ENCODE measurements at places on chromosomes 12 and 14. TPM values are rescaled to one million over a fixed set of nuclear protein-coding genes. Genes with fewer than 3 reads are reported as not detected.

SCARB1 gene
- total RNA-seq = 3.2 TPM

ZNF385A gene
- 1.6 TPM for total RNA-seq

KRT77 gene
- not detected for total RNA-seq

GYS2 gene
- not detected for total RNA-seq

KRT2 gene
- not detected for total RNA-seq

MYO1A gene
- not detected for total RNA-seq

KLHL33 gene
- total RNA-seq = not detected

POTEM gene
- not detected for total RNA-seq

CCDC196 gene
- not detected for total RNA-seq

KRT85 gene
- not detected for total RNA-seq

FOXA1 gene
- not detected for total RNA-seq

B4GALNT1 gene
- 7.8 TPM for total RNA-seq

BORCS5 gene
- 4.6 TPM for total RNA-seq

SERPINA12 gene
- not detected for total RNA-seq

CCDC175 gene
- not detected for total RNA-seq

ACOT4 gene
- 0.38 TPM for total RNA-seq

CAPZA3 gene
- not detected for total RNA-seq

HPD gene
- total RNA-seq = not detected

SYNDIG1L gene
- not detected for total RNA-seq

FERMT2 gene
- 217 TPM for total RNA-seq

RPGRIP1 gene
- not detected for total RNA-seq

RTN1 gene
- not detected for total RNA-seq

PRR4 gene
- not detected for total RNA-seq

DNAH10 gene
- total RNA-seq = 0.11 TPM

ITGA5 gene
- 496 TPM for total RNA-seq

SMOC1 gene
- total RNA-seq = 4.6 TPM

Measured in GM23248 (cell line).